ENCODE measurements at places on chromosomes 1 and 21.

DNA sequence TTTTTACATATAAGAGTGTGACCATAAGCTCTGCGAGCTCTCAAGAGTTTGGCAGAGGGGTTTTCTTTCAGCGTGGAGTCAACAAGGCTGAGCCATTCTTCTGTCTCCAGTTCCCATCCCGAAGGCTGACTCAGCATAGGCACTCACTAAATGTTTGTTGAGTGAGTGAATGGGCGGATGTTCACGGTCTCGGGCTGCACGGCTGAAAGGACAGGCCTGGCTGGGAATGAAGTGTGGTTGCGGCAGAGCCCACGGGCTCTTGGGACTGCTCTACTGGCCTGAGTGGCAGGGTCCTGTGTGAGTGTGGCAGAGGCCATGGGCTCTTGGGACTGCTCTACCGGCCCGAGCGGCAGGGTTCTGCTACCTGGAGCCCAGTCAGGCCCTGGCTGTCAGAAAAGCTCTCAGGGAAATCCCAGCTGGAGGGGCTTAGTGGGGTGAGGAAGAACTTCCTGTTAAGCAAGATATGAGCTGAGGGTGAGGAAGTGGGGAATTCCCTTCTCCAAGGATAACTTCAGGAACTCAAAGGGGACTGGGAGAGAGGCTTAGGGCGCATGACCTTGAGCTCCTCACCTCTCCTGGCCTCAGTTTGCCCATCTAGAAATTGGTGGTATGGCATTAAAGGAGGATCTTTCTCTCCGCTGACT is 56.6 kb upstream of the C1orf174 start:
- DNase-seq: no peak

DNA sequence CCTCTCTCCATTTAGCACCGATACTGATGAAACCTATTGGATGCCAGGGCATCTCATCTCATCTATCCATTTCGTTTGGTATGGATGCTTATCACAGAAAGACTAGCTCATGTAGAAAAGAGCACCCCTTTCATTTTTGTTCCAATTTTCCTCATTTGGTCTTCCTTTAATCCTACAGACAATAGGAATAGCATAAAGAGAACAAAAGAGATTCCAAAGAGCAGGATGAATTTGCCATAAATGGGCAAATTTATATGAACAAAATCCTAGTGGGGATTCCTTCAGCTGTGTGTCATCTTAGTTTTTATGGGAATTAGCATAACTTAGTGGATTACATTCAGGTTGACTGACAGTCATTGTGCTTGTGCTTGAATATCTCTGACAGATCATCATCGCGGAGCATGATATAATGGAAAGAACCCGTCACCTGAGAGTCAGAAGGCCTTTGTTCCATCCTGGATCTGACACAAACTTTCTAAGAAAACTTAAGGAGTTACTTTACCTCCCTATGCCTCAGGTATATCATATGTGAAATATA is 777.5 kb upstream of the ADGRL2 start:
- DNase-seq: no peak

DNA sequence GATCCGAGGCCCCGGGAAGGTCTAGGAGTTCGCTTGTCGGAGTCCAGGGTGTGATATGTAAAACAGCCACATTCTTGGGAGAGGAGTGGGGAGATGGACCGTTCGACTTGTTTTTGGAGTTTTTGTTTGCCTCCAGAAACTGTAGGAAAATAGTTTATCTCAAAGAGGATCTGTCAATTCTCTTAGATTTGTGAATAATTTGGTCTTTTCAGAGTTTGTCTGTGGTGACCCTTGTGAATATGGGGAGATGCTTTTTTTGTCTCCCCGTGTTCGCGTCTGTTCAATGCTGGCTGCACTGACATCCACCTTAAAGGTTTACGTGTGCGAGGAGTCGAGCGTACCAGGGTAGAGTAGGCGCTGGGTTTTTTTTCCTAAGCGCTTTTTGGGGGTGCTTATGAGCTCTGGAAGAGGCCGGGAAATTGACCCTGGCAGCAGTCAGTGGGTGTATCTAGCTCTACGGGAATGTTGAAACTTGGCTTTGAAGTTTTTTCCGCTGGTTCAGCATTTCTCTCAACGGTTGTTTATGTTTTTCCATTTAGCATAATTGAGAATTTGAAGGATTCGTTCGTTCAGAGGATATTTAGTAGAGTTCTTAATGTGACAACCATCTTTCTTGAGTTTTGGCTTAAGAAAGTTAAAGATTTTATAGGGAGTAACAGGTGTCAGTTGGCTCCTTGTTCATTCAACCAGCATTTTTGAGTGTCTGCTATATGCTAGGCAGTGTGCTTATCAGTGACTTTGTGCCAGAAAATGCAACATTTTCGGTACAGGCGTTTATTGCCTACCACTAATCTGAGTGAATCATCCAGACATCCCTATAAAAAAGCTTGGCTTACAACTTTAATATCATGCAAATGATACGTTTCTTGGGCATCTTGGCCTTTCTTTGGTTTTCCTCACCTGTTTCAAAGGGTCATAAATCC is 1.2 kb downstream of the SZRD1 start:
- no peak for DNase-seq

GRCh38 chr1:198637916-198638437 is 863 bp upstream of the PTPRC start:
- no peak for DNase-seq

DNA sequence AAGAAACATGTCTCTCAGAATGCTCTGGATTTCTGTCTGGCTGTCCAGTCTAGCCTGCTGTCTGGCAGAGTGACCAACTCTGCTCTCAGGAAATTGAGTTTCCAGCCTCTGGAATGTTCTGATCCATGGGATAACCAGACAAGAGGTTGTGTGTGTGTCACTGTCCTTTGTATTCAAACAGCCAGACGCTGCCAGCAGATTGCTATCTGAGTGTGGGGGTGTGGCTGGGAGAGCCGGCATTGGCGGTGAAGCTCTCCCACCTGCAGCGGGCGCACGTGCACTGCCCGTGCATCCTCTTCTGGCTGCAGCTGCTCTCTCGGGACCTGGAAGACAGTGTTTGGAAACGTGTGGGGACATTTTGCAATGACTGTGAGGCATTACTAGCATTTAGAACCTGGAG is 26.1 kb downstream of the PKP1 start:
- DNase-seq: peak; percentile 78

- no peak for DNase-seq
Measured at GRCh38 chr1:38059635-38060250, 13.2 kb upstream of the POU3F1 start.

GRCh38 chr1:37952738-37953137 is 5.9 kb upstream of the INPP5B start:
- DNase-seq: no peak

DNA sequence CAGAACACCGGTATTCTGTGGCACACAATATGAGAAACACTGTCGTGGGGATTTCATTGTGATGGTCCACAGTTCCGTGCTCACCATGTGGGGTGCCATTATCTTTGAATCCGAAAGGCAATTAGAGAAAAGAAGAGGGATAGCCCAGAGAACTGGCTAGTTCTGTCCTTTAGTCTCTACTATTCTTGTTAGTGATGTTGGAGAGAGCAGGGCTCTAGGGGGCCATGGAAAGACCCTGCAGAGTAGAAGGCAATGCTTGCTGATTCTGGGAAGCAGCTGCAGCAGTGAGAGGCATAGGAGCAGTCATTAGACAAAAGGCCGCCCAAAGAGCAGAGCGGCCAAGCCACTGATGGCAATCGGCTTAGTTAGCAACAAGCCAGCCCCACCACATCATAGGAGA is 146.3 kb downstream of the TSEN15 start:
- no peak for DNase-seq

DNA sequence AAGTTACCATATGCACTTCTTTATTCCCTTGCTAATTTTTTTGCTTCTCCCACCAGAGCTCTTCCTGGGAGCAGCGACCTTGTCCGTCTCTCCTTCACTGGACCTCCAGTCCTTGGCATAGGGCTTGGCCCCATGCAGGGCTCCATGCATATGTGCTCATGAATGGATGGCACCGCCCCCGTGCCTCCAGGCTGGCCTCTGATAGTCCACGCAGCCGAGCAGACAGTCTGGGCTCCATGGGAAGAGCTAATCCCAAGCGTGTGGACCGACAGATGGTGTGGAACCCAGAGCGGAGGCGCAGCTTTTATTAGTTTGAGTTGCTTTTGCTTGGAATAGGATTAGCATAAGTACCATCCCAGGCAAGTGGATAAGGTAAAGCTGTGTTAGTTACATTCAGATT is 41.8 kb downstream of the CDCP2 start:
- DNase-seq: no peak

DNA sequence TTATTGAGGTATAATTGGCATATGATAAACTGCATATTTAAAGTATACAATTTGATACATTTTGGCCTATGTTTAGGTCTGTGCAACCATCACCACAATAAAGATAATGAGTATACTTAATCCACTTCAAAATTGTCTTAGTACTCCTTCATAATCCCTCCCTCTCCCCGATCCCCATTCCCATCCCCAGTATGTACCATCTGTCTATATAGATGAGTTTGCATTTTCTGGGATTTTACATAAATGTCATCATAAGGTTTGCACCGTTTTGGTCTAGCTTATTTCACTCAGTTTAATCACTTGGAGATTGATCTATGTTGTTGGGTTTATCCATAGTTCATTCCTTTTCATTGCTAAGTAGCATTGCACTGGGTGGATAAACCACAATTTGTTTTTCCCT is 74.3 kb downstream of the POFUT2 start:
- no peak for DNase-seq

DNA sequence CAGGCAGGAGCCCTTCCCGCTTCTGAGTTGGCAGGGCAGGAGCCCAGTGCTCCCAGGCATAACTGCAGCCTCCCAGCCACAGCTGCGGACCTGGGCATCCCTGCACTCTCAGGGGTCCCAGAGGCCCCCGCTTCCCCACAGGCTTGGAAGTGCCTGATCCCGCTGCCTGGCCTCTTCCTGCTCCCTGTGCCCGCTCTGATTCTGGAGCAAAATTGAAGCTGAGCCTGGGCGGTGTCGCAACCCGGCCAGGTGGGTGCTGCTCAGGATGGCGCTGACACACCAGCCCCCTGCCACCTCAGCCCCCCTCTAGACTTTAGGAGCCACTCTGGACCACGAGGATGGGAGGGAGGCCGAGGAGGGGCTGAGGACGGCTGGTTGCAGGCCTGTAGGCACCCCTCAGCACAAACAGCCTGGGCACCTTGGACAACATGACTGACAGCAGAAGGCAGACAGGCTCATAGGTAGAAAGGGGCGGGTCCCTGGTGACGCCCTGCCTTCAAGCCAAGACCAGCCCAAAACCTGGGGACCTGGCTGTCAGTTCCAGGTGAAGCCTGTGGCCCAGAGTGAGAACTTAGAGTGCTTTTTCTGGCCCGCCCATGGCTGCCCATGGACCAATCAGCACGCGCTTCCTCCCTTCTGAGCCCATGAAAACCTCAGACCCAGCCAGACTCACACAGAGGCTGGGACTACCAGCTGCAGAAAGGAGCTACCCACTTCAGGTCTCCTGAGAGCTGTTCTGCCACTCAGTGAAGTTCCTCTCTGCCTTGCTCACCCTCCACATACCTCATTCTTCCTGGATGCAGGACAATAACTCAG is 7.2 kb downstream of the HLCS start:
- DNase-seq: peak; percentile 65

DNA sequence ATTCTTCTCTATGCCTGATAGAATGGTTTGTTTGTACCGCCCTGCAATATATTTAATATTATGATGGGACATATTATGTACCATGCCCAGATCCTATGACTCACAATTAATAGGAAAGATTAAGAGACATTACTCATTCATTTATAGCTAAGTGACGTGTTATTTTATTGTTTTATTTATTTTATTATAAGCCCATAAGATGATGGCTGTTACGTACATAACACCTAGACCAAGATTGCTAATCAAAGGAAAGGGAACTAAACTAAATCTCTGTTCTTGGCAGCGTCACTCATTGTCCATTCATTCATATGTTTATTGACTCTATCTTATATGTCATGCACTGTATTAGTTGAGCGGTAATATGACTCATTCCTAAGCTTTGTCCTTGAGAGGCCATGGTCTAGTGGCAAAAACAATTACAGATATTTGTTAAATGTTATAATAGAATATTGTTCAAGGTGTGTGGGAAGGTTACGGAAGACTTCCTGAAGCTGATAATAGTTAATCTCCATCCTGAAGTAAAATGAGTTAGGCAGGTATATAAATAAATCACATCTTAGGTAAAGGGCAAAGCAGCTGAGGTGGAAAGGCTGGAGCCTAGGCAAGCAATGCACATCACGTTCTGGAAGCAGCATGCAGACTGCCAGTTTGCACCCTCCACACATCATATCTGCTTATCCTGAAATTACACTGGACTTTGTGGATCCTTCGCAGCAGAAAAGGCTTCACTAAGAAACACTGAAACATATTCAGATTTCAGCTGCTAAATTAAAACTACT is 16.6 kb upstream of the CD55 start:
- DNase-seq: no peak

DNA sequence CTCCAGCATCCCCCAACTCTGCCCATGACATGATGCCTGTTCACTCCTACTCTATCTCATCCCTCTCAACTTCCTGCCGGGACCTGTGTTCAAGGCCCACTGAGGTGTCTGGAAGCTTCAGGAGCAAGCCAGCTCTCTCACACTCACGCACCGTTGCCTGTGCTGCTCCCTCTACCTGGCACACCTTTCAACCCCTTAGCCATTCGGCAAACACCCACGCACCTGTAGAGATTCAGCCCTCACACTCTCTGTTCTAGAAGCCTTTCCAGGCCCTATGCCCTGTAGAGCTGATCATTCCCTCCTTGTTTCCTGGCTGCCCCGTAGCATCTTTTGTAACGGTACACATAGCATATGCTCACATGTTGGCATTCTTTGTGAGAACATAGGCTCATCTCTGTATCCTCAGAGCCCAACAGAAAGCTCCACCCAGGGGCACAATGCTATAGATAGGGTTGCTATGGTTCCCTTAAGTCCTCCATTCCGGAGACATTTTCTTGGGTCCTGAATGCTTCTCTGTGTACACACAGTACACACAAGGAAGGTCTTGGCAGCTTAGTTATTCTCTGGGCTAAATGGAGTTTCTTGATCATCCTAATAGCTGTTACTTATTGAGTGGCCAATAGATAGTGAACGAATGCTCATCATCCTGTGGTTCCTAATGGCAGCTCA is 1.3 kb downstream of the C8B start:
- no peak for DNase-seq

GRCh38 chr1:68633141-68633919 is 136.4 kb upstream of the DEPDC1 start:
- DNase-seq: no peak

GRCh38 chr1:221692643-221693042 is 49.2 kb downstream of the DUSP10 start:
- no peak for DNase-seq

DNA sequence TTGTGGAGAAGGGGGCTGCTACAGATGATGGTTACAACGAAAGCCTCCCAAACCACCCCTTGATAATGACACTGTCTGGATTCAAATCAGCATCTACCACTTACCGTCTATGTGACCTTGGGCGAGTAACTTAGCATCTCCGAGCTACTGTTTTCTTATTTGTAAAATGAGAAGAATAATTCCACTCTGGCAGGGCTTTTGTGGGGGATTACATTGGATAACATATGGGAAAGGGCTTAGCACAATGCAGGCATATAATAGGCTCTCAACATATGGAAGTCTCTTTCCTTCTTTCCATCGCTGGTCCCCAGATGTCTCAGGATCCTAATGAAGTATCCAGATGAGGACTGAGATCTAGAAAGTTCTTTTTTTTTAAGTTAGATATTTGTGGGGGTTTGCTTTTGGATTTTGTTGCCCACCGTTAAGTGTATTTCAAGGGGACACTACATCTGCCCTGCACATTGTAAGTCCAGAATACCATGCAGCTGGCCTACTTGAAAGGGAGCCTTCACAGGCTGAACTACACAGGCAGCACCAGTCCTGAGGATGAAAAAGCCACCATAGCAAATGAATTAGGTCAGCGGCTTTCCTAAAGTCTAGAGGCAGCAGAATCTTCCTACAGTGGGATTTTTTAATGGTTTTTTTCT is 172.2 kb upstream of the IRF2BP2 start:
- DNase-seq: no peak

- no peak for DNase-seq
Measured at GRCh38 chr1:91803123-91803522, 82.8 kb downstream of the TGFBR3 start.
